Transverse colon (tissue), 4 donors: ENCODE measurements at places on chromosomes 12 and 14. TPM values are rescaled to one million over a fixed set of nuclear protein-coding genes. Genes with fewer than 3 reads are reported as not detected.

- no peaks in the 10 kb centered on the region for H3K4me1 ChIP-seq
- H3K4me3 ChIP-seq, result no peak overlapping the region
- H3K27ac ChIP-seq, result no peak overlapping the region
- H3K36me3 ChIP-seq, result no peaks in the 10 kb centered on the region
- DNase-seq, result no peak
- H3K27me3 ChIP-seq, result no peaks in the 10 kb centered on the region
These were observed 79.6 kb upstream of the MANSC4 start for GRCh38 chr12:27859648-27860047.

DNA sequence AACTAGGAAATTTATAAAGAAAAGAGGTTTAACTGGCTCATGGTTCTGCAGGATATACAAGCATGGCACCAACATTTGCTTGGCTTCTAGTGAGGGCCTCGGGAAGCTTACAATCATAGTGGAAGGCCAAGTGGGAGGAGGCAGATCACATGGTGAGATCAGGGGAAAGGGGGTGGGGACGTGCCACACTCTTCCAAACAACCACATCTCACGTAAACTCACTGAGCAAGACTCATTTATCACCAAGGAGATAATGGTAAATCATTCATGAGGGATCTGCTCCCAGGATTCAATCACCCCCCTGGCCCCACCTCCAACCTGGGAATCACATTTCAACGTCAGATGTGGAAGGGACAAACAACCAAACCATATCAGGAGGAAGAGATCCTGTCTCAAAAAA, 35.8 kb downstream of the NUMB start:
- H3K36me3 ChIP-seq, result no peaks in the 10 kb centered on the region
- H3K27me3 ChIP-seq, result no peaks in the 10 kb centered on the region
- H3K27ac ChIP-seq, result no peak overlapping the region
- DNase-seq, result no peak
- H3K4me3 ChIP-seq, result no peak overlapping the region

DNA sequence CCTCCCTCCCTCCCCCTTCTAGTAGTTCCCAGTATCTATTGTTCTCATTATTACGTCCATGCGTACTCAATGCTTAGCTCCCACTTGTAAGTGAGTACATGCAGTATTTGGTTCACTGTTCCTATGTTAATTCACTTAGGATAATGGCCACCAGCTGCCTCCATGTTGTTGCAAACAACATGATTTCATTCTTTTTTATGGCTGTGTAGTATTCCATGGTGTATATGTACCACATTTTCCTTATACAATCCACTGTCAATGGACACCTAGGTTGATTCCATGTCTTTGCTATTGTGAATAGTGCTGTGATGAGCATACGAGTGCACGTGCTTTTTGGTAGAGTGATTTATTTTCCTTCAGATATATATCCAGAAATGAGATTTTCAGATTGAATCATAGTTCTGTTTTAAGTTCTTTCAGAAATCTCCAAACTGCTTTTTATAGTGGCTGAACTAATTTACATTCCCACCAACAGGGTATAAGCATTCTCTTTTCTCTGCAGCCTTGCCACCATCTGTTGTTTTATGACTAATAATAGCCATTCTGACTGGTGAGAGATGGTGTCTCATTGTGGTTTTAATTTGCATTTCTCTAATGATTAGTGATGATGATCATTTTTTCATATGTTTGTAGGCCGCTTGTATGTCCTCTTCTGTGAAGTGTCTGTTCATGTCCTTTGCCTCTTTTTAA, 17.9 kb upstream of the CLEC7A start:
- H3K4me3 ChIP-seq, result no peak overlapping the region
- H3K36me3 ChIP-seq, result no peaks in the 10 kb centered on the region
- H3K4me1 ChIP-seq, result no peaks in the 10 kb centered on the region
- H3K27ac ChIP-seq, result no peak overlapping the region
- no peaks in the 10 kb centered on the region for H3K27me3 ChIP-seq

DNA sequence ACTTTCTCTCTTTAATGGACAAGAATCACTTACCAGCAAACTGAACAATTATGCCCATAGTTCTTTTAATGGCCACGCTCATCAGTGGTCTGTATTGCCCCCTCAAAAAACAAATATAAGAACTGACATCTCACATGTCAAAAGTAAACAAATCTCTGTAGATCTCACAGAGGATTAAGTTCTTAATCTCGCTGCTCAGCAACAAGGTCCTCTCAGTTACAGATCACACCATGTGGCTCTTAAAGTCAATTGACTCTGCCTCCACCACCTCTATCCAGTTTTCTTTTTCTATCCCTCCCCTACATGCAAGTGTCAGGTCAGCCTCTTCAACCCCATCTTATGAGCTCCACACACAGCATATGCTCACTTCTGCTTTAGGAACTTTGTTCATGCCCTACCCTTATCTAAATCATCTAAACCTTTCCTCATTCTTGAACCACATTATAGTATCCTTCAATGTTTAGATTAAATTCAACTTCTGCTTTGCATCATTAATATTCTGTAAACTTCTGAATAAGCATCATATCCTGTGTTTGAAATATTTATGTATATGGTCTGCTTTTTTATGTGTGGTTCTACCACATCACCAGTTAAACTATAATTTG, 7.2 kb downstream of the ADAM20 start:
- DNase-seq, result no peak
- no peaks in the 10 kb centered on the region for H3K27me3 ChIP-seq
- no peak overlapping the region for H3K27ac ChIP-seq
- H3K4me3 ChIP-seq, result no peak overlapping the region

GRCh38 chr14:37544407-37544806, 50.6 kb downstream of the FOXA1 start:
- no peak overlapping the region for H3K4me3 ChIP-seq
- DNase-seq, result peak; percentile 26
- no peaks in the 10 kb centered on the region for H3K36me3 ChIP-seq

DNA sequence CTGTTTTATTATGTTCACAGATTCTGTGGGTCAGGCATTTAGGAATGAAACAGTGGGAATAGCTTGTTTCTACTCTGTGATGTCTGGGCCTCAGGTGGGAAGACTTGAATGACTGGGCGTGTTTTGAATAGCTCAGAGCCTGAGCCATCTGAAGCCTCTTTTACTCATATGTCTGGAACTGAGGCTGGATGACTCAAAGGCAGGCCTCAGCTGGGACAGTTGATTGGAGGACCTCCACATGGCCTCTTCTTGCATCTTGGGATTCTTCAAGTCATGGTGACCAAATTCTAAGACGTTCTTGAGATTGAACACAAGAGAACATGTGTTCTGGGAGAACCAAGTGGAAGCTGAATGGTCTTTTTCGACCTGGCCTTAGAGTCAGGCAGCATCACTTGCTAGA, 45.8 kb upstream of the TBX3 start:
- peaks cover 8% of the 10 kb centered on the region for H3K27me3 ChIP-seq
- no peak for DNase-seq
- H3K36me3 ChIP-seq, result no peaks in the 10 kb centered on the region
- peaks cover 3% of the 10 kb centered on the region for H3K4me1 ChIP-seq
- H3K27ac ChIP-seq, result no peak overlapping the region

DNA sequence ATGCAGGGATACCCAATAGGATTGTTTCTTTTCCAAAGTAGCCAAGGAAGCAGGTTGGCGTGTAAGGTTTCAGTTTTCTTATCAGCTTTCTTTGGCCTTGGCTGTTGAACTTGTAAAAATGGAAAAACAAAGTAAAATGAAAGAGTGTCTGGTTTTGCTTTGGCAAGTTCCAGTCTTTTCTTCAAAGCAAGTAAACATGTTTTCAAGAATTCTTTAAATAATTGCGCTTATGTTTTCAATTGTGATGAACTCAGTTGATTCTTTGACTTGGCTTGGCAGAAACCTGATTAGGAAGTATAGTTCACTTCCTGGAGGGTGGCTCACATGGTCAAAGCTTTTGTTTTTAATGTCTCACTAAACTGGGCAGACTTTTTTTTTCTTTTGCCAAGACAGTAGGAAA, 112.2 kb upstream of the USP44 start:
- H3K27me3 ChIP-seq, result no peaks in the 10 kb centered on the region
- H3K4me3 ChIP-seq, result no peak overlapping the region
- H3K27ac ChIP-seq, result no peak overlapping the region
- H3K4me1 ChIP-seq, result peaks cover 28% of the 10 kb centered on the region
- no peaks in the 10 kb centered on the region for H3K36me3 ChIP-seq
- no peak for DNase-seq

GRCh38 chr12:92138626-92139025, 7.0 kb downstream of the BTG1 start:
- no peaks in the 10 kb centered on the region for H3K27me3 ChIP-seq
- peak overlapping the region; percentile 98 for H3K27ac ChIP-seq
- peaks cover 24% of the 10 kb centered on the region for H3K4me1 ChIP-seq
- H3K4me3 ChIP-seq, result peak overlapping the region; percentile 74
- H3K36me3 ChIP-seq, result no peaks in the 10 kb centered on the region

- H3K27me3 ChIP-seq, result no peaks in the 10 kb centered on the region
- H3K27ac ChIP-seq, result no peak overlapping the region
- no peaks in the 10 kb centered on the region for H3K4me1 ChIP-seq
- H3K4me3 ChIP-seq, result no peak overlapping the region
- H3K36me3 ChIP-seq, result no peaks in the 10 kb centered on the region
These were observed 110.2 kb downstream of the SNAPC1 start for GRCh38 chr14:61872452-61872851.

DNA sequence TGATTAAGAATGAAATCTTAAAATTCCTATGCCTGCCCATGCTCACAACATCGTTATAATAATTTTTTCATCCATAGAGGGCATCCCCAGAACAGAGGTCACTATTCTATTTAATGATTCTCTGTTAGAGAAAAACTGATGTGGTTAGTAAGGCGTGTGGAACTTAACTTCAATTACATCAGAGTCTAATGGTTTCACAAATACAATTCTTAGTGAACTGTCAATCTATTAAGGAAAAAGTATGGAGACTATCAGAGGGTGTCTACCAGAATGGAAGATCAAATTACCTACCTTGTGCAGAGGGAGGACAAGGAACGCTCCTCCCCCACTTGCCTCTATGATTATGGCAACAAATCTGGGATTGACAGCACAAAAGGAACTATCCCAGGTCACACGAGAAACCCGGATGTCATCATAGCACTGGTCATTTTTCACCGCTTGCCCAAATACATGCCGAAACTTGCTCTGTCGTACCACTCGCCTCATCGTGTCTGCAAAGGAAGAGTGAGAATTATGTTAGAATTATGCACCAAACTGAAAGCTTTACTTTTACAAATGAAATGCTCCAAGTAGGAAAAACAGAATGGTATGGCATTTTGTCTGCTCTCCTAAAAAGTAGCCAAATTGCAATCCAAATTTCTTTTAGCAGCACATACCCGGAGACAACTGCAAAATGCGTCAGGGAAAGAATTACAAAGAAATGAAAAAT, 30.3 kb downstream of the CORO1C start:
- H3K36me3 ChIP-seq, result no peaks in the 10 kb centered on the region
- DNase-seq, result no peak
- H3K27me3 ChIP-seq, result no peaks in the 10 kb centered on the region
- peak overlapping the region; percentile 59 for H3K27ac ChIP-seq
- no peak overlapping the region for H3K4me3 ChIP-seq
- peaks cover 32% of the 10 kb centered on the region for H3K4me1 ChIP-seq

- no peak overlapping the region for H3K27ac ChIP-seq
- no peaks in the 10 kb centered on the region for H3K27me3 ChIP-seq
- H3K4me3 ChIP-seq, result no peak overlapping the region
- no peak for DNase-seq
These were observed 57.0 kb upstream of the CNTN1 start for GRCh38 chr12:40635141-40635731.

DNA sequence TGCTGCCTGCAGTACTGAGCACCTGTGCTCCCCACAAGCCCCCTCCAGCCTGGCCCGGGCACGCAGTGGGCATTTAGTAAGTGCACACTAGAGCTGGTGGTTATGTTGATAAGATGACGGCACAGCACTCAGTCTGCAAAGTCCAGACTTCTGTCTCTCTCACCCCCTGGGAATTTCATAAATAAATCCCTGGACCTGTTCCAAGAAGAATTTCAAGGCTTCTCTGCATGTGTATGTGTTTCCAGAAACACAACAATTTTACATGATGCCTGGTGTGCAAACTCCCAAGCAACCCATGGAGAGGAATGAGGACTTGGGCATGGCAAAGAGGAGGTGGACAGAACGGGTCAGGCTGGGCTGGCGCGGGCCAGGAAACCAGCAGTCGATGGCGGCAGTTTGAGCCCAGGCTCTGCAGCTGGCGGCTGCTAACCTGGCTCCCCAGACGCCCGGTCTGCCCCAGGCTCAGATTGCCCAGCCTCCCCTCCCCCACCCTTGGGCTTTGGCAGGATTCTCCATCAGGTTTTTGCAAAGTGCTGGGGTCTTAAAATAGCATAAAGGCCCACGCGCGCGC, 10.4 kb upstream of the ACVR1B start:
- H3K4me1 ChIP-seq, result no peaks in the 10 kb centered on the region
- H3K27ac ChIP-seq, result no peak overlapping the region
- H3K36me3 ChIP-seq, result no peaks in the 10 kb centered on the region
- no peaks in the 10 kb centered on the region for H3K27me3 ChIP-seq

- H3K4me1 ChIP-seq, result no peaks in the 10 kb centered on the region
- H3K36me3 ChIP-seq, result no peaks in the 10 kb centered on the region
- H3K27me3 ChIP-seq, result no peaks in the 10 kb centered on the region
- H3K27ac ChIP-seq, result no peak overlapping the region
These were observed 107.9 kb downstream of the PLCZ1 start for GRCh38 chr12:18629916-18630315.

DNA sequence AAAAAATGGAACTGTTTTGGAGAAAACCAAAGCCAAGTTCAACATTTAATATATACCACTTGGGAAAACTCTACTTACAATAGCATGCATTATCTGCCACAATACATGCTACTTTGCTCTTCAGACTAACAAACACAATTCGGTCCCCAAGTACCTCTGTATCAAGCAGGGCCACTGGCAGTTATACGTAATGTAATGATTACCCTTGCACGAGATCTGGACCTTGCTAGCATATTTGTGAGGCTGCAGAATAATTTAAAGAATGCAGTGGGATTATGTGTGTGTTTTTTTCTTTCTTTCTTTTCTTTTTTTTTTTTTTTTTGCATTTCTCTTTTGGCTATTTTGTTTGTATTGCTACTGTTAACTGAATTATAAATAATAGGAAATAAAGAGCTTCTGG, 22.8 kb upstream of the PYGL start:
- no peaks in the 10 kb centered on the region for H3K4me1 ChIP-seq
- no peaks in the 10 kb centered on the region for H3K27me3 ChIP-seq
- H3K27ac ChIP-seq, result no peak overlapping the region
- H3K36me3 ChIP-seq, result no peaks in the 10 kb centered on the region
- DNase-seq, result no peak
- H3K4me3 ChIP-seq, result no peak overlapping the region

GRCh38 chr14:99064262-99064954, 207.6 kb downstream of the BCL11B start:
- H3K36me3 ChIP-seq, result no peaks in the 10 kb centered on the region
- no peak overlapping the region for H3K27ac ChIP-seq
- H3K4me1 ChIP-seq, result no peaks in the 10 kb centered on the region
- no peak for DNase-seq

Gene IFNG-AS1
- not detected for total RNA-seq

Gene IGFBP6
- total RNA-seq, result 106 TPM

Gene SLC8A3
- 0.27 TPM for total RNA-seq

Gene MYF6
- not detected for total RNA-seq

Gene HCAR1
- 0.16 TPM for total RNA-seq

Gene TMEM253
- total RNA-seq, result 63.7 TPM

Gene WSCD2
- total RNA-seq, result 0.16 TPM

Gene CCDC197
- not detected for total RNA-seq
